ENCODE measurements at places on chromosomes 2 and 18.

GRCh38 chr2:46077522-46078107, 219.6 kb upstream of the EPAS1 start:
- no peak for DNase-seq

- DNase-seq = no peak
Observed at GRCh38 chr2:232960862-232961261, 52.2 kb downstream of the NGEF start.

GRCh38 chr18:12645751-12646203, 12.1 kb downstream of the SPIRE1 start:
- no peak for DNase-seq

DNA sequence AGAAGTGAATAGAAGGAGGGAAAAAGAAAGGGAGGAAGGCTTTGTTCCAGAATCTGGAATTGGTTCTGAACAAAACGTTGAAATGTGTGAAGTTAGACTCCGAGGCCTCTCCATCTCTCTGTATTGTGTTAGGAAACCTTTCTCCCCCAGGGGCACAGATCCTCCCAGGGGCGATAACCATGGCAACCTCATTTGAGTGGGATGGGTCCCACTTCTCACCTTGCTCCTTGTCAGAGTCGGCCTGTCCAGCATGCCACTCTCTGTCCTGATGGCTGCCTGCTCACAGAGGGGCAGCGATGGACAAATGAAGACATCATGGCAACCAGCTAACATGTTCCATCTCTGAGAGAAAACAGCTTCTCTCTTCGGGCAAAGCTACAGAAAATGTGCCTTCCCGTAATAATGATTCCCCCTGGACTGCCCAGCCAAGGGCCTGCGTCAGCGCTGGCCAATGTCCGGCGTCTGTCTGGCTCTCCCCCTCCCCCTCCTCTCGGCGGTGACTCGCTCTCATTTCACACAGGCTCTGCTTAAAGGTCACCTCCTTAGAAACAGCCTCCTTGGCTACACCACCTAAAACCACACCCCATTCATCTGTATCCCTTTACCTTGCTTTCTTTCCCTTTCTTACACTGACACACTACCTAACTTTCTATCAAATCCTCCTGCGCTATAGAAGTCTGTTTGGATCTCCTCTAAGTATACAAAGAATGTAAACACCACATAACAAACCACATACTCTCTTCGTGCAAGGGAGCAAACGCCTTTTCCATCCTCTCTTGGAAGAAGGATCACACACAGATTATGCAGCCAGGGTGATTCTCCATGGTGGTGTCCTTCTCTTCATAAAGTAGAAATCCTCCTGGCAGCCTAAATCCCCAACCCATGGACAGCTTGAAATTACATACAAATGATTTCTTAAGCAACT, 32.1 kb upstream of the TTC39C start:
- DNase-seq = no peak

DNA sequence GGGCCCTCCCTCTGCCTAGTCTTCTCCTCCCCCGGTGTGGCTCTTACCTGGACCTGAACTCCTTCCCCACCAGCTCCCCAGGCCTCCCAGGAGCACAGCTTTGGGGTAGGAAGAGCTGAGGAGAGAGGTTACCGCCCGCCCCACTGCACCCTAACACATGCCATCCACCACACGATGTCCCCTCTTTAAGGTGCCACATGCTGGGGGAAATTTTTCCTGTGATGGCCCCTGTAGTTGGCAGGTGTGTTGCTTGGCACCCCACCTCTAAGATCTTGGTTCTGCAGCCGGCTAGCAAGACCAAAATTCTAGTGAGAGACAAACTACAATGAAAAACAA, 6.9 kb upstream of the TEX261 start:
- DNase-seq = no peak

DNA sequence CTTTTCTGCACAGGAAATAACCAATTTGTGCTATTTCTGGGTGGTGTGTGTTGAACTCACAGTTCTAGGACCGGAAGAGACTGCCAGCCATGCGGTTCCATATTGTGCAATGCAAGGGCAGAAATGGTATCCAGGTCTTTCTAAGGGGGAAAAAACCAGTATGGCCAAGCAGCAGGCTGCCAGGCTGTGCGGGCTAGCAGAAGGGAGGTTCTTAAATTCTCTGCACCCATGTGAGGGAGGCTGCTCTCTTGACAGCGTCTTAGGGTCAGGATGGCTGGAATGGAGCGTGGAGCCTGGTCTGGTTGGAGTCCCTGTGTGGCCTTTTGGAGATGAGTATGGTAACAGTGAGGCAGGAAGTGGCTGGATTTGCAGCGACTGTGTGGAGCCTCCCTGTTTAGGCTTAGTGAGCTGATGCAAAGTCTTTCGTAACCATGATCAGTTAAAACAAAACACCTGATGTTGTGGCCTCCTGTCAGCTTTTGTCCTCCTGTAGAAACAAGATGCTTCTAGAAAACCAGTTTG, 52.6 kb downstream of the NCK2 start:
- DNase-seq = no peak

DNA sequence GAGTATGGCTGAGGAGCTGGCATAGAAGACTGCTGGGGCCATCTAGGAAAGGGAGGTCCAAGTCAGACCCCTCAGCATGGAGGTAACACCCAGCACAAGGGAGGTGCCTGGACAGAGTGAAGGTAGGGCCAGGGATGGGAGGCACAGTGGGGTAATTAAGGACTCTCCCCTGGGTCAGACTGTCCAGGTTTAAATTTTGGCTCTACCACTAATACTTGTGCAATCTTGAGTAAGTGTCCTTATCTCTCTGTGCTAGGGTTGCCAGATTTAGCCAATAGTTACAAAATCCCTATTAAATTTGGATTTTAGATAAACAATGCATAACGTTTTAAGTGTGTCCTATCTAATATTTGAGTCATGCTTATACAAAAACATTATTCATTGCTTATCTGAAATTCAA, 109.5 kb downstream of the LOXHD1 start:
- no peak for DNase-seq

- no peak for DNase-seq
Observed at GRCh38 chr18:8997634-8998033, 104.9 kb upstream of the NDUFV2 start.

DNA sequence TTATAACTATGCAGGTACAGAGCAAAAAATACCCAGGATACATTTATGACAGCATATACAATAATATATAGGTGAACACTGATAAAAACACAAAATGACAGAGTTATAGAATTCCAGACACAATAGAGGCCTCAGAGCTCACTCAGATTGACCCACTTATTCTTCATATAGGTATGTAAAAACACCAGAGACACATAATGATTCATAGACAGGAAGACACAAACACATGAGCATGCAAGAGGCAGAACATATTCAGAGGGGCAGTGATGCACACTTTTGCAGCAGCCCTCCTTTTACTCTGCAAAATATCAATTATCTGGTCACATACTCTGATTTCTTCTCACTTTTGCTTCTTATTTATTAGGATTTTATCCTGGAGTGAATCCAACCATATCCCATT, 633.3 kb upstream of the ACVR2A start:
- DNase-seq = no peak

DNA sequence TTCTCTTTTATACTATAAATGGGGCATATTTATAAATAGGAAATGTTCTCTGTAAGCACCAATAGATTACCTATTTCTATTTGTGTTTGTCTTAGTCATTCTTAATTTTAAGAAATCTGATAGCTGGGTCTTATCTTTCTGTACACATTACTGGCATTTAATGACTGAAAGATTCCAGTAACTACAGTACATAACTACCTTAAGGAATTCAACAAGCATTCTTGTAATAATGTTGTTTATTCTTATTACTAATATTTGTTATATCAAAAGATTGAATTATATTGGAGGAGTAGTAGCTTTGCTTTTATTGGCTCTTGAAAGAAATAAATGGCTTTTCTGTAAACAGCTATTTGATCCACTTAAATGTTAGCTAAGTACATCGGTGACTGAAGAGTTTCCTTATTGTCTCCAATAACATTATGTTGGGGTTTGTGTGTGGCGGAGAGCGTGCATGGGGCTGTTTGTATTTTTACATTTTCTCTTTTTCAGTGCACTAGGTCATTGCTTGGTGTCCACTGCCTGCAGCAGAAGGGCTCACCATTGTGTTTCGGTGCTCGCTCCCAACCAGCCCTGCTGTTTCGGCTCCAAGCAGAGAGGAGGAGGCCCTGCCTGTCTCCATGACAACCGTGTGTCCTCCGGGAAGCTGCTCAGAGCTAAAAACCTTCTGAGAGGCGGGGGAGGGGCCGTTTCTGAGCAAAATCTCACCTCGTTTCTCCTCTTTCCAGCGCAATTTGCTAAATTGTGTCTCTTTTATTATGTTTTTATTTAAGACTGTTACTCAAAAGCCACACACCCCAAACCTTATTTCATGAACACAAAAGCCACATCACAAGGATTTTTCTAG, 112.5 kb upstream of the SLC38A11 start:
- DNase-seq = no peak

GRCh38 chr2:9895669-9896590, 52.7 kb downstream of the TAF1B start:
- no peak for DNase-seq
